RPMI7951 (cell line): ENCODE measurements at places on chromosomes 12 and 14. TPM values are rescaled to one million over a fixed set of nuclear protein-coding genes. Genes with fewer than 3 reads are reported as not detected.

The CCDC197 gene
- not detected in 2 replicates for total RNA-seq

The LGR5 gene
- not detected in 2 replicates for total RNA-seq

The ACOT4 gene
- 3.0 and 3.6 TPM in 2 replicates for total RNA-seq

The CLEC2A gene
- not detected in 2 replicates for total RNA-seq

The MYL2 gene
- total RNA-seq: not detected in 2 replicates
